ENCODE measurements at places on chromosomes 1 and 21.

GRCh38 chr1:28039341-28039740 lies 49.1 kb downstream of the EYA3 start:
- no peak for DNase-seq

- no peak for DNase-seq
Observed at GRCh38 chr1:236207121-236207520, 64.8 kb downstream of the GPR137B start.

- no peak for DNase-seq
Observed at GRCh38 chr1:36231191-36231590, 6.9 kb downstream of the THRAP3 start.

- no peak for DNase-seq
Observed at GRCh38 chr1:4428711-4429110, 225.7 kb upstream of the AJAP1 start.

GRCh38 chr1:93659822-93660503 lies 21.7 kb downstream of the BCAR3 start:
- no peak for DNase-seq

DNA sequence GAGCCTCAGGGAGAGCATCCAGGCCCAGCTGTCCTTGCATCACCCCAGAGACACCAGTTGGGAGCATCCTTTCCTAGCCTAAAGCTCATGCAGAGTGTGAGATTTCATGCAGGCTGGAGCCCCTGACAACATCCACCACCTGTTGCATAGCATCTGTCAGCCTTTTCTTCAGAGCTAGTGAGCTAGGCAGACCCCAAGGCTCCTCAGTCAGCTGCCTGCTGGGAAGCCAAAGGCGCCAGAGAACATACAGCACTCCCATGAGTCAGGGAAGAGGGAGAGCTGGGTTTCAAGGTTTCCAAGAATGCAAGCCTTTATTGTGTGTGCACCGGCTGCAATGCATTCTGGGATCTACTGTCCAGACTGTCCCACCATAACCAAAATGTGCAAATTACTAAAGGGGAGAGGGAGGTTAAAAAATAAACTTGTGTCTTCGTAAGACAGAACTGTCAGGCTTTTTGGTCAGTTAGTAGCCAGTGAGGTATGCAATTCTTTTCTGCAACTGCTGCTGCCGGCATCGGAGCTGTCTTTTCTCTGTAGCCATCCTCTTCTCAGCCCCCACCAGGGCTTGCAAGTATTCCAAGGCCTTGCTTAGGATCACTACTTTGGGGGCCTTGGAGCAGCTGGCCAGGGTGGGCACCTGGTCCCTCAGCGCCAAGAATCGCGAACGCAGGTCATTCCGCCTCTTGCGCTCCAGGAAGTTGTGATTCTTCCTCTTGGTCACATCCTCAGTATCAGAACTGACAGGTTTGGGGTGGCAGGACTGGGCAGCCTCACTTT lies 4.6 kb downstream of the MYCL start:
- DNase-seq: no peak

- DNase-seq: no peak
Observed at GRCh38 chr1:109371341-109371739, 26.4 kb downstream of the SORT1 start.

GRCh38 chr21:35578831-35579471 lies 481.4 kb downstream of the SETD4 start:
- no peak for DNase-seq

- DNase-seq: no peak
Observed at GRCh38 chr1:161261261-161262235, 3.0 kb downstream of the PCP4L1 start.

DNA sequence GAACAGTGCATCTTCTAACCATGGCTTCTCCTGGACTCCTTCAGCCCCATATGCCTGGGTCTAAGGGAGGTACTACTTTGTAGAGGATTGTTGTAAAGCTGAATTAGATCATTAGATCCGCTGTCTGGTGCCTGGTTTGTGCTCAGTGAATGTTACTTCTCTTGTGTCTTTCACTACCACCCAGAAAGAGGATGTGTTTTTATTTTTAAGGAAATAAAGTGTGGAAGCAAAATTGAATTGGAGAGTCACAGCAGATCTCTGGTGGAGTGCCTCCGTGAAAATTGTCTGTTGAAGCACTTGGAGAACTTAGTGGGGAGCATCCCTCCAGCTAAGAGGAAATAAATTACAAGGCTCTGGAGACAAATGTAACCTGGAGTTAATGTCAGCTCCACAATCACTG lies 101.8 kb upstream of the ARTN start:
- no peak for DNase-seq

GRCh38 chr1:226788965-226789364 lies 49.9 kb upstream of the ITPKB start:
- DNase-seq: no peak

DNA sequence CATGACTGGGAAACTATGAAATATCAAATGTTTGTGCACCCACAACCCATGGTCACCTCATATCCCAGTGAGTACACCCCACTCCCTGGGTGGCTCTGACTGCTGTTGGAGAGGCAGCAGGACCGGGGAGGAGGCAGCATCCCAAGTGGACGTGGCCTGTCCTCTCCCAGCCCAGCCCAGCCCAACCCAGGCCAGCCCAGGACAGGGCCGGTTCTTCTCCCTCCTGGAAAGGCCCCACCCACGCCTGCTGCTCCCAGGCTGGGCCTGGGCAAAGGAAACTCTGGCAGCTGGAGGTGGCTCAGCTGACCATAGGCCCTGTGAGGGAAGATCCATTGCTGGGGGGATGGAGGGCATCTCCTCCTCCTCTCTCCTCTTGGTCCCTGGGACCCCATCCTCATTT lies 19.1 kb downstream of the MATN1 start:
- no peak for DNase-seq

GRCh38 chr1:95146637-95147036 lies 29.5 kb downstream of the TLCD4 start:
- DNase-seq: no peak

DNA sequence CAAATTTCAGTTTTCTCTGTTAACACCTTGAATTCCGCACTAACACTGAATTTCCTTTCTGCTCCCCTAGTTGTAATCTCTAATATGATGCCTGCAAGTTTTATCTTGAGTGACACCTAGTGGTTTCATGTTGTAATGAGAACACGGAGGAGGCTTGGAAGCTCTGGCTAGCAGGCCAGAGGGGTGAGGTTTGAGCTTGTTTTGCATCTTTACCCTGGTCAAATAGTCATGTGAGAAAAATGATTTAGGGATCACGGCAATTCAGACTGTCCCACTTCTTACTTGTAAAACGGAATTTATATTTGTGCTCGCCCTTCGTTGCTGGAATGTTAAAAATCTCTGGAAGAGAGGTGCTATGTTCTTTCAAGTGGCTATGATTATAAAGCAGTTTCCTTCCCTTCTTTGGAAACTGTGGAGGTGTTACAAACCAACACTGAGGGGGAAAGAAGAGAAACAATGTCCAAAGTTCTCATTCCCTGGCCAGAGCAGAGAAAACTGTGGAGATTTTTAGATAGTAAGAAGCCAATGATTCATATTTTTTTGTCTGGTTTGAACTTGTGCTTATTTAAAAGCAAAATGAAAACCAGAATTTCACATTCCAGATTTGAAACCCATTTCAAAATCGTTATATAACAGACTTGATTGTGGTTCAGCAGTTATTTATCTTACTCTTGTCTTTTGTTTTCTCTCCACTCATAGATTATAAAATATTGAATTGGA lies 5.3 kb upstream of the MROH9 start:
- DNase-seq: no peak

DNA sequence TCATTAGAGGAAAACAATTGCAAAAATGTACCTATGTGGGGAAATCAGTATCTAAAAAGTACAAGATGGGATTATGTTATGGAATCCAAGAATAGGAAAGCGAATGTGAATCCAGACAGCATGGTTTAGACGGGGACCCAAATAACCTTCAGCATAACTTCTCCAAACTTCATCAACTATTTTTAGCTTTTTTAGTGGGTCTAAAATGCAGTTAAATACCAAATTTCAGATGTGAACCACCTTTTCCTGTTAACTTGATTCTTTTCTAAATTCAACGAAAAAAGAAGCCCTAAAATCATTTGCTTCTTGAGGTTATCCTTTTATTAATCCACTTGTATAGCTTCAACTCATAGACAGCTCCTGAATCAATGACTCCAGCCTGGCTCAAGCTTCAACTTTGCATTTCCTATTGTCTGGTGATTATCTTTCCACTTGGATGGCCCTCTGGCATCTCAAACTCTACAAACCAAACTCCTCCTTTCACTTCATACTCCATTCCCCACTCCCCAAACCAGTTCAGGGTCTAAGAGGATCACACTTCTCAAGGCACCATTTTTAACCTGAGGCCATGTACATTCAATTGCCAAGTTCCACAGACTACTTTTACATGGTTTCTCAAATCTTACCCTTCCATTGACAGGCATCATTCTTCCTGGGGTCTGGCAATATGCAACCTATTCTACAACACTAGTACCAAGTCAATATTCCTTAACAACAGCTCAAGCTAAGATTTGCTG lies 7.4 kb downstream of the ERRFI1 start:
- no peak for DNase-seq

- no peak for DNase-seq
Observed at GRCh38 chr21:31520561-31521098, 138.9 kb upstream of the SOD1 start.

GRCh38 chr21:37562920-37563640 lies 196.5 kb downstream of the DYRK1A start:
- no peak for DNase-seq

DNA sequence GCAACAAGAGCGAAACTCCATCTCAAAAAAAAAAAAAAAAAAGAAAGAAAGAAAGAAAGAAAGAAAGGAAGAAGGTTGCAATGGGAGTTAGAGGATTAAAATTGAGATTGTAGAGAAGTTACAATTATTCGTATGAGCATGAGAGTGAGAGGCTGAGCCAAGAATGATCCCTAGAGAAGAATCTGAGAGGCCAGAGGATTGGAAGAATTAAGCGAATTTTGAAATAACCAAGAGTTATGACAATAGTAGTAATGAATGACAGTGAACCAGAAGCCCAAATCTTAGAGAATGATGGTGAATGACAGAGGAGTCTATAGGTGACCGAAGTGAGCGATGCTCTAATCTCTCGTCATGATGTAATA lies 369 bp upstream of the ZYG11B start:
- DNase-seq: no peak

DNA sequence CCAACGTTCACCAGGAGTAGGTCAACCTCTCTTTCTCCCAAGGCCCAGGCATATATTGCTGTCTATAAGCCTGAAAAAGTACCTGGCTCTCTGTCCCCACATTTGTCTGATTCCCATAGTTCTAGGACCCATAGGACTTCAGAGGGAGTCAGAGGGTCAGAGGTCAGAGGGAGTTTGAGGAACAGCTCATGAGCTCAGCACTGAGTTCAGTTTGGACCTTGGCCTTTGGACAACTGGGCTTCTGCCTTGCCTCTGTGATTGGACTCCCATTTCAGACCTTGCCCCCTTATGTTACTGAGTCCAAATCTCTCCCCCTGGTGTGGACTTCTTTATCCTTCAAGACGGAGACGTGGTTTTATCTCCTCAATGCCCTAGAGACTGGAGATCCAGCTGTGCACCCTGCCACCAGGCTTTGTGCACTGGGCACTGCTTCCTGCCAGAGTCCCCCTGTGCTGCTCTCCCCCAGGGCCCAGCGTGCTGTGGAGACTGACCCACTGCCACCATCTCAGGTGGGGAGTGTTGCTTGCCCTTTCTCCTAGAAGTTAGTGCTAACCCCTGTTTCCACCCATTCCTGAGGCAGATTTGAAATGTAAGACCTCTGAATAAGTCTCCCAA lies 3.2 kb downstream of the CTSE start:
- no peak for DNase-seq

DNA sequence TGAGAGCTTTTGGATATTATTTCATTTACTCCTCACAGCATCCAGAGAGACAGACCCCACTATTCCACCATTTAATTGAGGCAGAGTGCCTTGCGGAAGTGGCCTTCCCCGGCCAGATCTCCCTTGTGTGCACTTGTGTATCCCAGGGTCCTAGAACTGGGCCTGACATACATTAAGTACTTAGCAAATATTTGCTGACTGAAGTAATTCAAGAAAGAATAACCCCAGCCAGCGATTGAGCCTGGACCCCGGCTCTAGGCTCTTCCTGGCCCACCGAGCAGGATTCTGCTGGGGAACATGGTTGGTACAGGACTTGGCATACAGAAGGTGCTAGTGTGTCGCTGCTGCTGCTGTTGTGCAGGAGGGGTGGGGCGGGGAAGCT lies 8.4 kb downstream of the DMRTA2 start:
- no peak for DNase-seq

GRCh38 chr1:164772635-164773034 lies 213.7 kb downstream of the PBX1 start:
- DNase-seq: no peak

- no peak for DNase-seq
Observed at GRCh38 chr1:56064705-56065104, 514.7 kb downstream of the PLPP3 start.

- no peak for DNase-seq
Observed at GRCh38 chr1:116952738-116953275, 43.1 kb downstream of the PTGFRN start.

DNA sequence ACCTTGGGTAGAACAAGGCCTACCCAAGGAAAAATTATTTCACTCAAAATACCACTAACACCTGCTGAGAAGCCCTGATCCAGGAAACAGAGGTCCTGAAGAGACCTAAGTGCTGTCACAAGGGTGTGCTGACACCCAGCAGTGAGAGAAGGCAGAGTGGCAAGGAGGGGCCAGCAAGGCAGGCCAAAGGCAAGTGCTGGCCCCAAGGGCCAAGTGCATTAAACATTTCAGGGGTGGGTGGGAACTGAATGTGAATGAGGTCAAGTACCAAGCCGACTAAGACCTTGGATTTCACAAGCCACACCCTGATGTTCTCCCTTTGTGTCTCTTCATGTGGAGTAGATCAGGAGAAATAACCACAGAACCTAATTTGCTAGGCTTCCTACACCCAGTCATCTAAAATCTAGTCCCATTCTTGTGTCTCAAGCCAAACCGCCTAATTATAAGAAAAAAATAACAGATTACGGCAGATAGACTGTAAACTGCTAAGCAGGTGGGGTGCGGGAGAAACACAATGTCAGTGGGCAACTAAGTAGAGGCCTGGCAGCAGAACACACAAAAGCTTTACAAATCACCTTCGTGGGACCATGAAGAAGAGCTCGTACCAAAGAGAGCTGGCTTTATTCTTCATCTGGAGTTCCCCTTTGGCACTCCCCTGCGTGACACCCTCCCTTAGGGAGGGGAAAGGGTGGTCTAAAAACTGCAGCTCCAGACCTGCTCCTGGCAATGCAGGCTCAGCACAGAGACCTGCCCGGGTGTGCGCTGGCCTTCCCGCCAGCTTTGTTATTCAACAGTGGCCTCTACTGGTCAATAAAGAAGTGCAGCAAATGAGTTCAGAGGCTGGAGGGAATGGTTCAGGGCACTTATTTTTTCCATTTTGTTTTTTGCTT lies 8.7 kb downstream of the UBE2G2 start:
- no peak for DNase-seq

DNA sequence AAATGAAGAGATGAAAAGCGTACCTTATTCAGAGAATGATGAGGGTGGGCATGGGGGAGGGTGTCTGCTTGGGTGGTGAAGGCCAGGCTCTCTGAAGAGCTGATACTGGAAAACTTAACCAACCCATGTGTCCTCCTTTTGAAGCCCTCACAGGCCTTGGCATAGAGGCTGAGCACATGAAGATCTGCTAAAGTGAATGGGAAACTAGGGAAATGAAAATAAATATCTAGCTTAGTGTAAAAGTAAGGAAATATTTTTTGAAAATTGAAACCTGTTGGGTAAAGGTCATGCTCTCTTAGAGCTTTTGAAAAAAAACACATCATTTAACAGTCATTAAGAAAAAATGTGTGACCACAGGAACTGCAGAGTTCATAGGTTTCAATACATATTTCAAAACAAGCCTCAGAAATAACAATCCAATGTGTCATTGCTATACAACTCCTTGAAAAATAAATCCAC lies 40.5 kb upstream of the RALGPS2 start:
- DNase-seq: no peak

Data from stimulated activated CD8-positive, alpha-beta memory T cell treated with anti-CD3 and anti-CD28 coated beads, Interleukin-7, amount 100 ng/mL, for 1 hour (primary cell).